Activated naive CD4-positive, alpha-beta T cell treated with anti-CD3 and anti-CD28 coated beads for 36 hours (primary cell): ENCODE measurements at places on chromosomes 6 and 20. TPM values are rescaled to one million over a fixed set of nuclear protein-coding genes. Genes with fewer than 3 reads are reported as not detected.
A peak's percentile ranks its signal among the peaks of the same experiment; 100 is the strongest.

Gene OPRL1
- 0.45 TPM for total RNA-seq

Gene NECAB3
- 14.3 TPM for total RNA-seq

Gene SS18L1
- 18.0 TPM for total RNA-seq

Gene FAM217A
- total RNA-seq: not detected

Gene ZNF831
- 5.1 TPM for total RNA-seq

Gene NINL
- total RNA-seq: 2.9 TPM

GRCh38 chr6:5518936-5519491, 257.7 kb downstream of the FARS2 start:
- H3K27me3 ChIP-seq: no peaks in the 10 kb centered on the region
- DNase-seq: no peak
- H3K36me3 ChIP-seq: no peaks in the 10 kb centered on the region
- peak overlapping the region; percentile 46 for H3K27ac ChIP-seq
- no peak overlapping the region for H3K4me3 ChIP-seq

DNA sequence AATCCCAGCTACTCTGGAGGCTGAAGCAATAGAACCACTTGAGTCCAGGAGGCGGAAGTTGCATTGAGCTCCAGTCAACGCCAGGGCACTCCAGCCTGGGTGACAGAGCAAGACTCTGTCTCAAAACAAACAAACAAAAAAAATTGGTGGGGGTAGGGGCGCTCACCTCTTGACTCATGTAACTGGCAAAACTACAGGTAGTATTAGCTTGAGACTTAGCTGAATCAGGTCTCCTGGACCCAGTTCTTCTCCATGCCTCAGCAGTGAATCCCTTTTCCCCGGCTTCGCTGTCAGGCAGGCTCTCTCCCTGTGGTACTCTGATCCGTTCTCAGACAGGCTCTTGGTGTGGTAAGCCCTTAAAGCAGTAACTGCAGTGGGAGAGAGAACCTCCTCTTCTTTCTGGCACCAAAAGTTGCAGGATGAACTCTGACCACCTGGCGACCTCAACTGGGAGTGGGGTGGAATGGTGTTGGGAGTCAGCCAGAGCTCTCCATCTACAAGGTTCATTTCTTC, 12.9 kb downstream of the SLC9A8 start:
- H3K4me1 ChIP-seq: peaks cover 36% of the 10 kb centered on the region
- no peak overlapping the region for H3K4me3 ChIP-seq
- no peak for DNase-seq
- no peaks in the 10 kb centered on the region for H3K27me3 ChIP-seq
- H3K36me3 ChIP-seq: peaks cover 32% of the 10 kb centered on the region

DNA sequence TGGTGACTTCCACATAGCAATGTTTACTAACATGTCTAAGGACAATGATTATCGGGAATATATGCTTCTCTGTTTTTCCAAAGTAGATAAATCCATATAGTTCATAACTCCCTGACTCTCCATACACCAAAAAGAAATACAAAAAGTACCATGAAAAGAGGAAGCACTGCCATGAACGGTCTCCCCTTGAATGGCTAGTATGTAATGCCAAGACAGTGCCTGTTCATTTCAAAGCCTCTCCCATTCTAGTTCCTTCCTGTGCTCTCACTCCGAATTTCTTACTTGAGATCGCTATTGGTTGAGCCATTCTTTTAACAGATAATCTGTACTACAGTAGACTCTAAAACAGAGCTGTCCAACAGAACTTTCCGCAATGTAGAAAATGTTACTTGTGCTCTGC, 54.8 kb upstream of the EDN1 start:
- H3K4me1 ChIP-seq: peaks cover 22% of the 10 kb centered on the region
- no peak overlapping the region for H3K4me3 ChIP-seq
- DNase-seq: no peak
- no peaks in the 10 kb centered on the region for H3K27me3 ChIP-seq
- no peaks in the 10 kb centered on the region for H3K36me3 ChIP-seq
